ENCODE measurements at places on chromosomes 12 and 14.
A peak's percentile ranks its signal among the peaks of the same experiment; 100 is the strongest.

DNA sequence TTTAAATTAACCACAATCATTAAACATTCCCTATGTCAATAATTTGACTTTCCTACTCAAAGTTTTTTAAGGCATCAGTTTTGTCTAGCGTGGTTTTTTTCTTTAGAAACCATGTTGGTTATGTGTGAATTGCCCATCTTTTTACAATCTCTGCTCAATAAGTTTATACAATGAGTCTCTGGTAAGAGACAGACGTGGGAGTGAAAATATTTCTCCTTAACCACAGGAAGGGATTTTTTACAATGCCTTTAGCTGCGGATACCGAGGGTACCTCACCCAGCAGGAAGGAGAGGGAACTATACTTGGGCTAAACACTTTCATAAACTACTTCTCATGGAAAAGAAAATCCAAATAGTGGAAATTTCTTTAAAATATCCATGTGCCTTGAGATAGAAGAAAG, 191.4 kb upstream of the BCL2L14 start:
- no peak for DNase-seq

- no peak for DNase-seq
These were observed 429.1 kb downstream of the DAD1 start for GRCh38 chr14:22159957-22160356.

- DNase-seq: no peak
These were observed 4.8 kb downstream of the PIWIL1 start for GRCh38 chr12:130342442-130342841.

- DNase-seq: no peak
These were observed 29.2 kb downstream of the DIP2B start for GRCh38 chr12:50533971-50534370.

- DNase-seq: no peak
These were observed 20.6 kb upstream of the CPM start for GRCh38 chr12:68953536-68953935.

- no peak for DNase-seq
These were observed 22.4 kb downstream of the SLC7A8 start for GRCh38 chr14:23160924-23161522.

GRCh38 chr14:20559461-20559904, 1.4 kb downstream of the RNASE9 start:
- DNase-seq: no peak

GRCh38 chr12:58894040-58894439, 26.3 kb downstream of the LRIG3 start:
- no peak for DNase-seq

DNA sequence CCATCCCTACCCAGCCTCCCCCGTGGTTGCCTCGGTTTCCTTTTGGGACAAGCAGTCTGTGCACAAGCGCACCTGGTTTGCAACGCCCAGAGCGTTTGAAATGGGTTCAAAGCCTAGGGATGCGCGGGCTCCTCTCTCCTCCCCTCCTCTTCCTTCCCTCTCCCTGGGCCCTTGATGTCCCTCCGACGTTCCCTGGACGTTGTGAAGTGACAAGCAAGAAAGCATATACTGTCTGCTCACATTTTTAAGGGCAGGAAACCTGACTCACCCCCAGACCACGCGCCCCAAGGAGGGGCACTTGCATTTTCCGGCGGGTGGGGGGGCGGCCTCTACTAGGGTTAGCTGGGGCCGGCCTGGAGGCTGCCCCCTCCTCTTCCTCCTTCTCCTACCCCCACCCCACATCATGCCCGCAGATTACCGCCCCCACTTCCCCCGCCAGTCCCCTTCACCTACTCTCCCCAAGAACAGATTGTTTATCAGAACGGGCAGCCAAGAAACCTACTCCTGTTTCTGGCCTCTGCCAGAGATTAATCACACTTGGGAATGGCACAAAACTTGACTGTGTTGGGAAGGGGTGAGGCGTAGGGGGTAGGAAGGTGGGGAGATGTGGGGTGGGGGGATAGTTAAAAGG, 9.5 kb upstream of the IRF2BPL start:
- no peak for DNase-seq

- DNase-seq: no peak
These were observed 17.5 kb downstream of the BCL11B start for GRCh38 chr14:99254328-99255009.

- peak; percentile 19 for DNase-seq
These were observed 768 bp downstream of the CEP170B start for GRCh38 chr14:104865631-104866441.

DNA sequence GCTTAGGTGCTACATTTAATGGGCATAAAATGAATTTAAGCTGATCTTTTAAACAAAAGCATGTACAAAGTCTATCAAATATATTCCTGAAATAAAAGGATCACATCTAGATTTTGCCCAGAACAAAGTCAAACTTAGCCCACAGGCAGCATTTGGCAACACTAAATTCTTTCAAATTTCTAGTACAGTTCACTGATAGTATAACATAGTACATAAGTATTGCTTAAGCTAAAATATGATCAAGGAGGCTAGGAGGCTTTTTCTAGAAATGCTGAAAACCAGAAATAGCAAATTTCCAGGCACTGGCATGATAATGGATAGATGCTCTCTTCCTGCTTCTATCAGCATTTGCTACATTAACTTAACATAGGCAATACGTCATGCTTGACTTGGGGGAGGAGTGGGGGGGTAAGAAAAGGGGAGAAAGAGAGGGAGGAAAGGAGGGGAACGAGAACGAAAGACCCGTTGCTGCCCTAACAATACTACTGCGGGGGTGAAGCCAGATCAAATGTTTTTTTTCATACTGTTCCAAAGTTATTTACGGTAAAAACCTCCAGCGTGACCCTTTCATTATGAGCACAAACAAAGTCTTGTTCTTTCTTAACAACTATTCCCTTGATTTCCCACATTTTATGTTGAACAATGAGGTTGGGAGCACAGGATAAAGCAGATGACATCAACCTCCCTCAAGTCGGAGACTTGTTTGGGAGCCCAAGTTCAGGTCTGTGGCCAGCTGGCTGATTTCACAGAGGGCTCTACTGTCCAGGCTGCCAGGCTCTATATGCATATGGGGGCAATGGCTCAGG, 10.6 kb downstream of the TMED10 start:
- no peak for DNase-seq

DNA sequence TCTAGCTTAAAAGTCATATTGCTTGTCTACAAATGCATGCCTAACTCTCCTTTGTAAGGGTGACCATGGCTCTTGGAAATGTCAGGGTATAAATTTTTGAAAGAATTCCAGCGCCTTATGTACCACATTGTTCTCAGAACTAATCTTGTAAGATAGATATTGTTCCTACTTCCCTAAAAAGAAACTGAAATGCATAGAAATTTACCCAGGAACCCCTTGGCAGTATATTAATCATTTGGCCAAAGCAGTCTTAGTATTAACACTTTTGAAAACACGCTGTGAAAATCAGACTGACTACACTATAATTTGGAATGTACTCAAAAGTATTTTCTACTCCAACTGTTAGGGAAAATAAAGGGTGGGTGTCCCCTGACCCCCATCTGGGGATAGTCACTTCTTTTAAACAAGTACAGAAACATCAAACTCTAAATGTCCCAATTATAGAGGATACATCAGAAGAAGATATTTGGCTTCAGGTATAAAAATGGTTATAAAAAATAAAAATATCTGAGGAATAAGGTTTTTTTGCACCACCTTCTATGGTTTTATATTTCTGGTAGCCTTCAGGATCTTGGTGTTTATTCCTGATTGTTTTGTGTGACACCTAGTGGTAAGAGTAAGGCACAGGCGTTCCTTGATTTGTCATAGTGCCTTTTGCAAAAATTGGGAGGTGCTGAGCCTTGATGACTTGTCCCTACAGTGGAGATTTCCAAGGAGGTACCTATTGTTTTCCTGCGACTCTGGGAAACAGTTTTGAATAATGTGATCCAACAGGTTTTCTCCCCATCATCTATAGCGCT, 2.2 kb upstream of the NFKBIA start:
- DNase-seq: no peak

- DNase-seq: no peak
These were observed 105.6 kb downstream of the GPR135 start for GRCh38 chr14:59359431-59360124.

DNA sequence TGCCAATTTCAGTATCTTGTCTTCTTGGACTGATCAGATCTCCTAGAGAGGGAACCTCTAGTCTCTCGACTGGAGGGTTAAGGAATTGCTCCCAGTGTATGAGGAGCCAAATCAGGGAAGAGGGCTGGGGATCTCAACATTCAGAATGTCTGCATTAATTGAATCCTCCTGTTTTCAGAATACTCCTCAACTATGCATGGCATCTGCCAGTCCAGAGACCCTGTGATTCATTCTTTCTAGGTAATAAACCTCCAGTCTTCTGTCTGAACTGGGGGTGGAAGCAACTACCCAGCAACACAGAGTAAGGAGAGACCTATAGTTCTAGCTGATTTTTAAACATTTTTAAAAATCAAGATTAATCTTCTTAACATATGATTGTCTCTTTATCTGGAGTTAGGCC, 92.7 kb downstream of the AKAP6 start:
- no peak for DNase-seq

DNA sequence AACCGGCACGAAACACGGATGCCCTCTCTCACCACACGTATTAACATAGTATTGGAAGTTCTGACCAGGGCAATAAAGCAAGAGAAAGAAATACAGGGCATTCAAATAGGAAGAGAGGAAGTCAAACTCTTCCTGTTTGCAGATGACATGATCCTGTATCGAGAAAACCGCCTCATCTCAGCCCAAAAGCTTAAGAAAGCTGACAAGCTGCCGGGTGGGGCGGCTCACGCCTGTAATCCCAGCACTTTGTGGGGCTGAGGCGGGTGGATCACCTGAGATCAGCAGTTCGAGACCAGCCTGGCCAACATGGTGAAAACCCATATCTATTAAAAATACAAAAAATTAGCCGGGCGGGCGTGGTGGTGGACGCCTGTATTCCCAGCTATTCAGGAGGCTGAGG, 17.7 kb downstream of the OR6S1 start:
- no peak for DNase-seq

DNA sequence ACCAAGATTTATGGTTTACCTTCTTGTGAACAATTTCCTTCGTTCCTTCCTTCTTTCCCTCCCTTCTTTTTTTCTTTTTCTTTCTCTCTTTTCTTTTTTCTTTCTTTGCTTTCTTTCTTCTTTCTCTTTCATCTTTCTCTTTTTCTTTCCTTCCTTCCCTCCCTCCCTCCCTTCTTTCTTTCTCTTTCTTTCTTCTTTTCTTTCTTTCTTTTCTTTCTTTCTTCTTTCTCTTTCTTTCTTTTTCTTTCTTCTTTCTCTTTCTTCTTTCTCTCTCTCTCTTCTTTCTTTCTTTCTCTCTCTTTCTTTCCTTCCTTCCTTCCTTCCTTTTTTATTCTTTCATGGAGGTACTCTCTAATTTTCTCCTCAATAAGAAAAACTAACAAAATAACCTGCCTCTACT, 462.1 kb upstream of the ATP2B1 start:
- no peak for DNase-seq
